ENCODE measurements at places on chromosomes 2 and 18.

- DNase-seq: peak; percentile 90
Observed at GRCh38 chr2:3470166-3470651, 49.1 kb downstream of the ADI1 start.

DNA sequence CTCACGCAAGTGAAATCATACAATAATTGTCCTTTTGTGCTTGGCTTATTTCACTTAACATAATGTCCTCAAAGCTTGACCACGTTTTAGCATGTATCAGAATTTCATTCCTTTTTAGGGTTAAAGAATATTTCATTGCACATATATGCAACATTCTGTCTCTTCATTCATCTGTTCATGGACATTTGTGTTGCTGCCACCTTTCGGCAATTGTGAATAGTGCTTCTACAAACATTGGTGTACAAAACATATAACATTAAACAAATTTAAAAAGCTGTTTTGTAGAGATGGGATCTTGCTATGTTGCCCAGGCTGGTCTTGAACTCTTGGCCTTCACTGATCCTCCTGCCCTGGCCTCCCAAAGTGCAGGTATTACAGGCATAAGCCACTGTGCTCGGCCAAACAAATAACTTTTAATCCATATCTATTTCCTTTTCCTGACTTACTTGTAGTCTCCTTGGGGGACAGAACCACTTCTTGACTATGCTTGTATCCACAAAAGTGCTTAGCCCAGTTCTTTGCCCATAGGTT, 209.3 kb downstream of the SLC4A3 start:
- DNase-seq: peak; percentile 37

- DNase-seq: peak; percentile 38
Observed at GRCh38 chr2:197838036-197838435, 33.6 kb downstream of the PLCL1 start.

DNA sequence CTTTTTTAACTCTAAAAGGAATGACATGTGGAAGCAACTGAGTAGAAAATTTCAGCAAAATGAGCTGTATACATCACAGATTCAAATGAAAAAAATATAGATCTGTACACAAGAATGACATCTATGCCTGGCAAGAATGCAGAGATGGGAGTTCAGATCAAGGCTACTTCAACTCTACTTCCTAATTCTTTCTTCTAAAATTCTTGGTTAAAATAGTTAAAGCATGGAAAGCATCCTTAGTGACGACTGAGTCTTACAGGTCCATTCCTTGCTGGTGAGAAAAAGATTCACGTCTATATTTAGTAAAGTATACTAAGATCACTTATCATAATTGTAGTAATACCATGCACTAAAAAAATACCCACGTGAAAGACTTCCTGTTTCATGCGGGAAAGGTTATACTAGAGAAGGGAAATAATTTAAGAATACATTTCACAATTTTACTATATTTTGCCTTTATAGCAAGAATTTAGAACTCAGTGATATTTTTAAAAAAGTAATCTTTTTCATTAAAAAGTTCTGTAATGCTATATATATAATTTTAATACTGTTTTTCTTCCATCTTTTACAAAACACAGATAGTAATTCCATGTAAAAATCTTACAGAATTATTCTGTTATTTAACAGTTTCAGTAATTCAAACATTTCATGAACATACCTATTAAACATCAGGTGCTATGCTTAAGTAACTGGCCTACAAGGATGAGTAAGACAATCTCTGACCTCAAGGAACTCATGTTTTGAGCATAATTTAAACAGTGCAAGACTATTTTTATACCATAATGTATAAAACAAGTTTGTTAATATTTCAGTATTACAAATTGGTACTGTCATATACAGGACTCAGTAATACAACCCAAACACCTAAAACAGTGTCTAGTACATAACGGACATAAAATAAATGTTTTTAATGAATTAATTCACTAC, 159.6 kb downstream of the BAZ2B start:
- peak; percentile 15 for DNase-seq

- no peak for DNase-seq
Observed at GRCh38 chr2:166230724-166231070, 102.9 kb upstream of the SCN1A start.

- no peak for DNase-seq
Observed at GRCh38 chr18:79589601-79590091, 90.0 kb upstream of the CTDP1 start.

DNA sequence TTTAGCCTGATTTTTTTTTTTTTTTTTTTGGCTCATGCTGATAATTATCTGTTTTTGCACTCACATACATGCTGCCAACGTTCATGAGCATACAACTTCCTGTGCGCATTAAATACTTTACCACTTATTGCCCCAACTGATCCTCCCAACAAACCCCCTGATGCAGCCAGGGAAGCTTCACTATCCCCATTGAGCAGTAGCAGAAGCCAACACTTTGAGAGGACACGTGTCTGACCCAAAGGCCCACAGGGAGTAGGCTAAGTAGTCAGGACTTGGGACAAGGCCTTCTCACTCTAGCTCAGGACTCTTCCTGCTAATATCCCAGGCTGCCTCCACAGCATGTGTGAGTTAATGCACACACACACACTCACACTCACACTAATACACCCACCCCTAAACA, 36.2 kb upstream of the MAT2A start:
- no peak for DNase-seq

DNA sequence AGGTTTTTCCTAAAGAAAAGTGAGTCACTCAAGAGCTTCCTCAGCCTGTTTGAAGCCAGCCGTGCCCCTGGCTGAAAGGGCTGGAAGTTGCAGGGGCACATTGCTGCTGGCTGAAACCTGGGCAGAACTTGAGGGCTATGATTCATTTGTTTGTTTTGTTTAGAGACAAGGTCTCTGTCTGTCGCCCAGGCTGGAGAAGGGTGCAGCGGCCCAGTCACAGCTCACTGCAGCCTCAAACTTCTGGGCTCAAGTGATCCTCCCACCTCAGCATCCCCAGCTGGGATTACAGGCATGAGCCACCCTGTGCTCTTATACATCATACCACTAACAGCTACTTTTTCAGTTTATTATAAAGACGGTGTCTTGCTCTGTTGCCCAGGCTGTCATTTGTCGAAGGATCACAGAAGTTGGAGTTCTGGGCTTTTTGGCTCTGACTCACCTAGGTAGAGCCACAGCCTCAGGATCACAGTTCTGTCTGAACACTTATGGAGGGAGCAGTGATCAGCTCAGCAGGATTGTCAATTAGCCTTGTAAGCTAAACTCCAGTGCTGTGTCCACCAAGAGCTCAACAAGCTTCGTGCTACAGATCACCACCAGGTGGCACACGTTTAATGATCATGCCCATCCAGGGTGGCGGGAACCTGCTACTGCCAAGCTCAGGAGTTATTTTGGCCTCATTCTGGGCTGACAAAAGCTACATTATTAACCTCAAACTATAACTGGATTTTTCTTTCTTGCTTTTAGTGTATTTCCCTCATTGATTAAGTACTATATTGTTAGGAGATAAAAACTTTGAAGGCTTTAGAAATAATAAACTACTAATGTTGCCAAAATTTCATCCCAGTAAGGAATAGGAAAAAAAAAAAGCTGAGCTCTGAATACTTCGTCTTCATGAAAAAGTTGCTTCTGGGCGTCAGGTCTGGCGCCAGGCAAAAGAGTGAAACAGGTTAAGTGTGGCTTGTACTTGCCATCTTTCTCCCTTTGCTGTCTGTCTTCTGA, 57.9 kb downstream of the ARHGEF33 start:
- DNase-seq: peak; percentile 64

DNA sequence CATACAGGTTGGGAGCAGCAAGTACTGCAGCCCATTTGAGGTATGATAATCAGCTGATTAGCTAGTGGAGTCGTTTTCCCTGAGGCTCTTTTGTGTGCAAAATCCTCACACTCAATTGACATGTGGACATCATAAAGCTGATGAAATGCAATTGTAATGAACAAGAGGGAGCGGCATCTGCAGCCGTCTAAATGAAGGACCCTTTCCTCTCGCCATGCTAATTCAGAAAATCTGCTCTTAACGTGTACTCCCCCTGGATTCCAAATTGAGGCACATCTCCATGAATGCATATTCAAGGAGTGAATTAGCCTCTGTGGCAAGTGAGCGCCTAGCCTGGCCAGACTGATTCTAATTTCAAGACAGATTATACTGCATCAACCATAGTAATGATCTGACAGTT, 260.9 kb upstream of the ATP5MC3 start:
- DNase-seq: no peak

- no peak for DNase-seq
Observed at GRCh38 chr2:201777869-201778268, 2.9 kb downstream of the ALS2 start.

DNA sequence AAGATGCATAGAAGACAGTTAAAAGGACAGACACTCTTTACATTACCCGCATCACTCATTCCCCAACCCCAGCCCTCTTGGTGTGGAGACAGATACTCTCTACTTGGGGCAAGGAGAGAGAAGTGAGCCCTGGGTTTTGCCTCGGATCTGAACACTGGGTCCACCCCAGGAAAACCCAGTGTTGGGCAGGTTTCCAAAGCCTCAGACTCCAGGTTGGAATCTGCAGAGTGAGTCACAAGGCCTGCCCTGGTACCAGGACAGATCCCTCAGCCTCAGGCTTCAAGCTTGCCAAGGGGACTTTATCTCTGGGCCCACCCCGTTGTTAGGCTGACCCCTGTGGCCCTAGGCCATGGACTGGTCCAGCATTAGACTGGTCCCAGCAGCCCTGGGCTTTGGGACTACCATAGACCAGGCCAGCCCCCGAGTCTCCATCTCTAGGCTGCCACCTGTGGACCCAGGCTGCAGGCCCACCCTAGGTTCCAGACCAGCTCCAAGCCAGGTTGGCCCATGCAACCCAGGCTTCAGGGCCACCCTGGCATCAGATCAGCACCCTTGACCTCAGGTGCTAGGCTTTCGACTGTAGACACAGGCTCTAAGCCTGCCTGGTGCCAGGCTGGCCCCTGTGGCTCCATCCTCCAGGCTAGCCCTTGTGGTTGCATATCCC, 112.8 kb downstream of the GULP1 start:
- no peak for DNase-seq

- DNase-seq: no peak
Observed at GRCh38 chr2:46982351-46983064, 66.9 kb upstream of the MCFD2 start.

GRCh38 chr18:41324020-41324791, 630.8 kb upstream of the PIK3C3 start:
- DNase-seq: no peak

DNA sequence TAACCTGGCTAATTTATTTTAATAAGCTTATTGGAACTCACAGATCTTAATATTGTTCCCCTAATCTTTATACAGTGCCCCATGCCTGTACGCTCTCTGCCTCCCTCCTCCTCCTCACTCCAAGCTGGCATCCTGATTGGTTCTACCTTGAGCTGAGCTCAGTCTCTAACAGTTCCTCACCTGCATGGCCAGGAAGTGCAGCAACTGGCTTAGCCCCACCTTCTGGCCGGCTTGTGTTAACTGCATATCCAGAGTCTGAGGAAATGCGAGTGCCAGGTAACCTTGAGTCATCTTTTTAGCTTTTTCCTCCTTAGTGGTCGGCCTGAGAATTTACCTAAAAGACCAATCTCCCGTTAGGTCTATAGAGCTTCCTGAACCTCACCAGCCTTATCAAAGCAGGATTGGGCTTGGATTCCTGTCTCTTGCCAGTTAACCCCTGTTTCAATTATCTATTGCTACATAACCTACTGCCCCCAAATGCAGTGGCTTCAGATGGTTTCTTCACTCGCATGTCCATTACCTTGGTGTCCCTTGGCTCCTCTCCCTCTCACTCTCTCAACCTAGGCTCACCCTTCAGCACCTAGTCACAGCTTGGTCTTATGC, 89.5 kb upstream of the STK39 start:
- DNase-seq: no peak

- peak; percentile 81 for DNase-seq
Observed at GRCh38 chr2:188695953-188696352, 278.2 kb upstream of the COL3A1 start.

DNA sequence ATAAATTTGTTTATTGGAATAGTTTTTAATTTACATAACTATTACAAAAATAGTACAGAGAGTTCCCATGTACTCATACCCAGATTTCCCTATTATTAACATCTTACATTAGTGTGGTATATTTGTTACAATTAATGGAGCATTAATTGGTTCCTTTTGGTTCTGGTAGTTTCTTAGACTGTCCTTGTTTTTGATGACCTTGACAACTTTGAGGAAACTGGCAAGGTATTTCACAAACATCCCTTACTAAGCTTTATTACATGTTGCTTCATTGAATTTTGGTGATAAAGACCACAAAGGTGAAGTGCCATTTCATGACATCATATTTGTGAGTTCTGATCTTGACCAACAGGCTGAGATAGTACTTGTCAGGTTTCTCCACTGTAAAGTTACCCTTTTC, 379.0 kb upstream of the GCFC2 start:
- DNase-seq: no peak

DNA sequence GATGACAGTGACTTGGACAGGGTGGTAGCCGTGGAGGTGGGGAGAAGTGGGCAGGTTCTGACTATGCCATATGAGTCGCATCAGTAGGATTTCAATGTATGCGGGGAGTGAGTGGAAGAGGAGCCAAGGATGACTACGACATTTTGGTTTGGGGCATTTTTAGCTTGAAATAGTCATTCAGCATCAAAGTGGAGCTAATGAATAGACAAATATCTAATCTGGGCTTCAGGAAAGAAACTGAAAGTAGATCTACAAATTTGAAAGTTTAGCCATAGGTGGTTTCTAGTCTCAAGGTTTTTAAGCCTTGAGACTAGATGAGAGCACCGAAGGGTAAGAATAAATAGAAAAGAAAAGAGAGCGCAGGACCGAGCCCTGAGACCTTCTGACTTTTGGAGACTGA, 58.3 kb downstream of the FEZ2 start:
- DNase-seq: peak; percentile 54

DNA sequence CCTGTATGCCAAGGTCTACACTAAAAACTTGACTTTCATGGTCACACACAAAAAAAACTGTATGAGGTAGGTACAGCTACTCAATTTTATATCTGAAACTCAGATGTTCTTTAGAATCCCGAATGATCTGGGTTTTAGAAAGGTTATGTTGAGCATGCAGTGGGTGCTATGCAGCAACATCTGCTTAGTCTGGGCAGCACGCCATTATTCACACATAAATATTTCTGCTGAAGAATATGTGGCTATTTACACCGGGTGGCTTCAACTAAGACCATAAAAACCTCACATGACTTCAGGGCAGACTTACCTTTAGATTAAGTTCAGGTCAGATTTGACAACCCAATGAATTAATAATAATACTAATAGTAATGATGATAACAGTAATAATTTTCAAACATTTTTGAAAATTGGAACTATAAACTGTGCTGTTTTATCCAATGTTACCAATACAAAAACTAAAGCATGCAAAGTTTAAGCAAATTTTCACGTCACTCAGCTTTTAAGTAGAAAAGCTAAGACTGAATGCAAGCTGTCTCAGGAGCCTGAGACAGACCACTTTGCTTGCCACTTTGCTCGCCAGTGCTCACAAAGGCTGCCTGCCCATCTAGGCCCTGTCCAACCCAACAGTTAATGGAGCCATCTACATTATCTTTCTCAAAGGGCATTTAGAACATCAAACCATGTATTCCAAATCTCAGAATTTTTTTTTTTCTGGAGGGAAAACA, 292.0 kb downstream of the CNTNAP5 start:
- no peak for DNase-seq

- DNase-seq: peak; percentile 56
Observed at GRCh38 chr2:120108049-120108448, 95.2 kb downstream of the EPB41L5 start.

GRCh38 chr2:238999291-238999741, 151.4 kb downstream of the TWIST2 start:
- no peak for DNase-seq

- DNase-seq: no peak
Observed at GRCh38 chr2:179412112-179412511, 147.5 kb upstream of the SESTD1 start.

GRCh38 chr2:217220228-217221013, 360.6 kb upstream of the TNP1 start:
- DNase-seq: peak; percentile 14

- DNase-seq: peak; percentile 73
Observed at GRCh38 chr18:13003466-13003896, 12.3 kb downstream of the CEP192 start.
